ENCODE measurements at places on chromosomes 6 and 20. TPM values are rescaled to one million over a fixed set of nuclear protein-coding genes. Genes with fewer than 3 reads are reported as not detected.

DNA sequence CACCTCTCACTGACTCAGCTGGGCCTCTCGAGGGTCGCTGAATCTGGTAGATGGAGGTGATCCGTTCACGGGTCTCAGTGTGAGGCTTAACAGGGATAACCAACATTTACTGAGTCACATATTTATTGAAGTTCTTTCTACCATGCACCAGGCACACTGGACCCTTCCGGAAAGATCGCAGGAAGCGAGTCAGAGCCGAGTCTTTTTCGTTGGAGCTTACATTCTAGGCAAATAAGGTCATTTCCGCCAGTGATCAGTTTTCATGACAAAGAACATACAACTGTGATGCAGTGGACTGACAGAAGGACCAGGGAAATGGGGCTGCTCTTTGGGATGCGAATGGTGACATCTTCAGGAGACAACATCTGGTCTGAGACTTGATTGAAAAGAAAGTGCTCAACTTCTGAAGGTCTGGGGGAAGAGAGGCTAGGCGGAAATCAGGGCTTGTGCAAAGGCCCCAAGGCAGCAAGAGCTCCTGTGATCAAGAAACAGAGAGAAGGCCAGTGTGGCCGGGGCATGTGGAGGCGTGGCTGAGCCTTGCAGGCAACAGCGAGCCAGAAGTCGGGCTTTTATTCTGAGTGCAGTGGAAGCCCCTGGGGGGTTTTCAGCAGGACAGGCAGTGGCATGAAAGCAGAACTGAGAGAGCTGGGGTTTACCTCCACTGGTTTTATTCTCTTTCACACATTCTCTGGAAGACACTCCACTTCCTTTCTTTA, 56.7 kb downstream of the APCDD1L start:
- DNase-seq: no peak

DNA sequence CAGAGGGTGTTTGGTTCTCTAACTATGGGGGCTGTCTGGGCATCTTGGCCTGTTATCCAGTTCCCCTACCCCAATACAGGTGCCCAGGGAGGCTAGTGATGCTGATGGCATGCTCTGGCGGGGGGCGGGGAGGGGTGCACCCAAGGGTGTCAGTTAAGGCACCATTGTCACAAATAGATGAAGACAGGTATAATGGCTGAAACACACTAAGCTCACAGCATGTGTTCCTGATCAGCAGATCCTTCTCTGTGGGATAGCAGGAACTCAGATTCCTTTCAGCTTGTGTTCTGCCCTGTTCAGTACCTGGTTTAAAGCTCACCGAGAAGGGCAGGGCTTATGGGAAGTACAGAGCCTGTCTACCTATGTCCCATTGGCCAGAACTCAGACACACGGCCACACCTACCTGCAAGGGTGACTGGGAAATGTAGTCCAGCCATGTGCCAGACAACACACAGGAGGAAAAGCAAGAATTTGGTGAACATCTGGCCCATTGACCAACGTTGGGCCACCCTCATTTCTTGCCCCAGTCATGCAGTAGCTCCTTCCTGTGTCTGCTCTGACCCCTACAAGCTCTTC, 3.4 kb upstream of the RSPO4 start:
- peak; percentile 5 for DNase-seq

Gene METTL24
- 0.30 TPM for total RNA-seq

Gene NINL
- total RNA-seq: 2.4 TPM

DNA sequence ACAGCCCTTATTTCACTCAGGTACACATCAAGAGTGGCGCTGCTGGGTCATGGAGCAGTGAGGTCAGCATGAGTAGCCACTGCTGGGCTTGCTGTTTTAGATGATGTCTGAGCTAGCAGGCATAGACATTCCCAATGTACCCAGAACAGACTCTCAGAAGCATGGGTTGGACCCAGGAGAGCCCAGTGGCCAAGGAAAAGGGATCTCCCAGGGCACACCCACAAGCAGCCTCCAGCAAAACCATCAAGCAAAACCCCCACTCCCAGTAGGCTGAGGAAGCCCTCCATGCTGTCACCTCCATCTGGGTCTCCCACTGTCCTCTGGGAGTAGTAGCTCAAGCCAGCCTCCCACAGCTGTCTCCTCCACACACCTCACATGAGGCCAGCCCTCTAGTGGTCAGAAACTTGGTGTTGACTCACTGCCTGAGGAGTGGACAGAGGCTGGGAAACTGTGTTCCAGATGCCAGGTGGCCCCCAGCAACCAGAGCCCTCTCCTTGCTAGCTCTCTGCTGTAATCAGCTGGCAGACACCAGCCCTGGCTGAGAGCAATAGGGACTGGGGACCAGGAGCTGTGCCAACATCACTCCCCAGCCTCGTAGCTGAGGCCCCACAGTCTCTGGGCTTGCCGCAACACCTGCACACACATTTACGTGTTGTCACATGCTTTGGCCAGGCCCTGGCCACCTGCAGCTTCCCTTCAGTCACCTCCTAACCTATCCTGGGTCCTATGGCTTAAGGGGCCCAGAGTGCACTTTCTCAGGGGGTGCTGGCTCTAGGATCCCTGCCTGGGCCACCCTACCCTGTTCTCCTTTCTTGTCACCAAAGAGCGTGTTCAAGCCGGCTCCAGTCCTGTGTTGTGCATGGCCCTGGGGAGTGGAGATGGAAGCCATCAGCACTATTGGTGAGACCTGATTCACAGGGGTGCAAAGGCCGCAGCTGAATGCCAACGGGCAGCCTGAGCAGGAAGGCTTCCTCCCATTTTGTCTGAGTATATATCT, 1.9 kb upstream of the AP5S1 start:
- no peak for DNase-seq

DNA sequence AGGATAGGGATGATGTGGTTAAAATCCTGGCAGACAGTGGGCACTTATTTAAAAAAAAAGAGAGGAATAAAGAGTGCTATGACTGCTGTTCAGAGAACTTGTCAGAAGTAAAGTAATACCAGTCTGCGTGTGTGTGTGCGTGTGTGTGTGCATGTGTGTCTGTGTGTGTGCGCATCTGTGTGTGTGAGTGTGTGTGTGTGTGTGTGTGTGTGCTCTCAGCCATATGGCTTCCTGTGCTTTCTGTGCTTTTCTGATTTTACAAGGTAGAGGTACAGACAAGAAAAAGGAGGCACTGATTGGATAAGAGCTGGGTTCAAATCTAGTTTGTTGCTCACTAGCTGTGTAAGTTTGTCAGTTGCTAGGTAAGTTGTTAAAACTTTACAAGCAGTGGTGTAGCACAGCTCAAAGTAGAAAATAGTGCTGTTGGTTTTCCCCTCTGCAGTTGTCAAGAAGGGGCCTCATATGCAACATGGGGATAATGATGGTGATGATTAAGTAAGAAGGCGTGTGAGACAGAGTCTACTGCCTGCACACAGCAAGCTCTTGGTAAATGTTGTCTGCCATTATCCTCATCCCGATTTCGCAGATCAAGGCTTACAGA, 155.3 kb upstream of the ZNF217 start:
- no peak for DNase-seq

Gene ARFGEF3
- total RNA-seq: 0.09 TPM

Measured in T-cell (primary cell).